ENCODE measurements at places on chromosomes 2 and 18.

- DNase-seq = no peak
Observed at GRCh38 chr18:37534627-37535026, 31.0 kb downstream of the CELF4 start.

GRCh38 chr2:158232476-158232875, 130.8 kb downstream of the UPP2 start:
- DNase-seq = no peak

- DNase-seq = no peak
Observed at GRCh38 chr2:162155093-162155492, 3.0 kb upstream of the GCG start.

- DNase-seq = no peak
Observed at GRCh38 chr2:49943944-49944778, 789.8 kb upstream of the FSHR start.

DNA sequence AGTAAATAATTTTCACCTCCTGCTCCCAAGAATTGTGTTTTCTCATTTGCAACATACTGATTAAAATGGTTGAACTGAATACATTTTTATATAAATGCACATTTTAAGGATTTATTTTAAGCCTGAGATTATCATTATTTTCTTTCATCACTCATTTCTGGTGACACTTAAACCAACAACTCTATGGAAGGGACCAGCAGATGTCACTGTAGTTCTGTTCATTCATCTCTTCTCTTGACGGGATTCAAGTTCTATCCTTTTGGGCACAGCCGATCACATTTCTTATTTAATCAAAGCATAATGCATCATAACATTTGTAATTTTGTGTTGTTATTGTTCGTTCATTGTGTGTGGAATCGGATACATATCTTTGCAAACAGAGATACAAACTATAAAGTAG, 417.9 kb downstream of the HRH4 start:
- peak; percentile 61 for DNase-seq

DNA sequence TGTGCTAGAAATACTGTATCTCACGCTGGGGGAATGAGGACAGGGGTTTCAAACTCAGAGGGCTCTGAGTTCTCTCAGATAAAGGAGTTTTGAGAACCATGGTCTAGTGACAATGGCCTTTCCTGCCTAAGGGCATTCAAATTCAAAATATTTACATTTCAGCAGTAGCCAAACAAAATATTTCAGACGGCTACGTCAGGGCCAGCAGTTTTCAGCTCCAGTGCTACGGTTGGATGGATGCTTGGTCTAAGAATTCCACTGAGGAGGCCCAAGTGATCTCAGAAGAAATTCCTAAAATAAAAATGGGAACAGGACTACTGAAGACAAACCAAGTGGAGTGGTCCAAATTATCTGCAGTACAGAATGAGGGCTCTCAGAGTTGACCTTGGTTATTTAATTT, 41.1 kb upstream of the SCG2 start:
- DNase-seq = no peak

- no peak for DNase-seq
Observed at GRCh38 chr2:68907232-68907919, 36.2 kb upstream of the BMP10 start.

DNA sequence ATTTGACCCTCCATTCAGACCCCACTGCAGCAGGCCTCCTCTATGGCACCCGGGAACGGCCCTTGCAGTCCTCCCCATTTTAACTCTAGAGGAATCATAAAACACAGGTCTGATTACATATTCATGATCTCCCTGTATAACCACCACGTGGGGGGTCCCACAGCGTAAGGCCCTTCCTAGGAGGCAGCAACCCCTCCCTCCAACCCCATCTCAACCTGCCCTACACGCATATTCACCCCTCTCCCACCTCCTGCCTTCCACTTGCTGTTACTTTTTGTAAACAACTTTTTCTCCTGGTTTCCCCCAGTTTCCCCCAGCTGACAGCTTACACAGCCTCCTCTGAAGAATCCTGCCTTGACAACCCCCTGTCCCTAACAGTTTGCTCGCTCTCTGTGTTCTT, 85.1 kb upstream of the FOXI3 start:
- no peak for DNase-seq

DNA sequence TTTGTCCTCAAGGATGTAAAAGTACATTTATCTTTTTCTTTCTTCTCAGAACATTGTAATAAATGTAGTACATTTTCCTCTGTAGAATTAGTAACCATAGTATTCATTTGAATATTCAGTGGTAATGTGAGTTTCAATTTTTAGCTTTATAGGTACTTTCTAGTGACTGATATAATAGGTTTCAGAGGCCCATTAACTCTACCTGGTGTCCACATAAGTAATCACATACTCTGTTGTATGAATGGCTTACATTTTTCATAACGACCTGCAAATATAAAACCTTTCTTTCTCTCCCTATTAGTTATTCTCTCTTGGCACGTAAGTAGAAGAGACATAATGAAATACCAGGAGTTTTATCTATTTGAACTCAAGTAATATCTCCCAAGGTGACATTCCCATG, 1017.6 kb downstream of the DPP10 start:
- DNase-seq = no peak

- no peak for DNase-seq
Observed at GRCh38 chr2:28643911-28644334, 107.7 kb upstream of the PPP1CB start.

DNA sequence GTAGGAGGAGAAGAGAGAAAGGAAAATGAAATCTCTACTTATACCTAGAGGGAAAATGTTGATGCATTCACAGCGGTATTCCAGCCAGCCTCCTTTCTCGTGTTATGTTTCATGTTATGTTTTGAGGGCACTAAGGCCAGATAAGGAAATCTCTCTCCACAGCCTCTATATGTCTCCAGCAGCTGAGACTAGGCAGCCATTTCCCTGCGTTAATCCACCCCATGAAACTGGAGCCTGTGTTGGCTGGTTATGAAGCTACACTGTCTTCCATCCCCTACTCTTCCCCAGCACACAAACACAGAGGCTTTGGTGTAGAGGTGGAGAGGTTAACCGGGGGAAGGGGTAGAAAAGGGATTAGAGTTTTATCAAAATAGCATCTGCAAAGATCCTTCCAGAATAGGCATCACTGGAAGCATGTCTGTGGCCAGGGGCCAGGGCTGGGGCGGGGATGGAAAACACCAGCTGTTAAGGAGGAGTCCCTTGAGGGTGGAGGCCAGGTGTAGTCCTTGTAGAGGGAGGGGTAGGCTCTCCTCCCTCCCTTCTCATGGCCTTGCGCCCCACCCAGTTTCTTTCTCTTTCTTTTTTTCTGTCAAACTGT, 100.9 kb upstream of the TNP1 start:
- DNase-seq = no peak

GRCh38 chr18:74644713-74645112, 47.0 kb downstream of the ZNF407 start:
- no peak for DNase-seq

DNA sequence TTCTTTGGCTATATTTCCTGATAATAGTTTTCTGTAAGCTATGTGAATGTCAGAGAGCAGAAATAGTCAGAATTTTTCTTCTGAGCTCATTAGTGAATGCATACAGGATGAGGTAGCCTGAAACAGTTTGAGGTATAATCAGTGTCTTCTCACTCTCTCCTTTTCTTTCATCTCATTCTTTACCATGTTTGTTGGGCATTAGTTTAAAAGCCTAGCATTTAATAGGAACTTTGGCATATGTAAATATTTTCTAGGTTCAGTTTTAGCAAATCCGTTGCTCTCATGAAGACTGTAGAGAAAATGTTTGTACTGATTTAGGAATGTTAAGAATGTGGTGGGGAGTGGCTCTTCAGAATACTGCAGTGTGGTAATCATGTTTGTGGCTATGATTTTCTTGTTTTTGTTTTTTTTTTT, 119.4 kb downstream of the PARD3B start:
- no peak for DNase-seq

- DNase-seq = no peak
Observed at GRCh38 chr2:136031711-136032110, 46.3 kb upstream of the DARS1 start.

GRCh38 chr18:76991021-76991688, 141.4 kb downstream of the MBP start:
- DNase-seq = no peak

Data from stromal cell of bone marrow (primary cell).